ENCODE measurements at places on chromosomes 5 and 9.

DNA sequence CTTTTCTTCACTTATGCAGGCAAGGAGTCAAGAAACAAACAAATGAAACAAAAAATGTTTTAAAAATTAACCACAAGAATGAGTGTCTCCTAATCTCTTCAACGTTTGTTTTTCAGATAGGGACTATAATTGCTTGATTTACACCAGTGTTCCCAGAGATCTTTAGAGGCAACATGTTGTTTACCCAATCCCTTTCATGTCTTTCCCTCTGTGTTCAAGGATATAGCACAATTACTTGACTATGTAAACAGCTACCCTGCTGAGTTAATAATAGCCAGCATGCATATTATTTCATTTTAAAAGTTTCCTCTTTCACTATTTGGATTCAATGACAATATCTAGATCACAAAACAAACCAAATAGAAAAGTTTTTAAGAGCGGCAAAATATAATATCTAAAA lies 25.1 kb upstream of the SHISAL2B start:
- DNase-seq, result no peak

DNA sequence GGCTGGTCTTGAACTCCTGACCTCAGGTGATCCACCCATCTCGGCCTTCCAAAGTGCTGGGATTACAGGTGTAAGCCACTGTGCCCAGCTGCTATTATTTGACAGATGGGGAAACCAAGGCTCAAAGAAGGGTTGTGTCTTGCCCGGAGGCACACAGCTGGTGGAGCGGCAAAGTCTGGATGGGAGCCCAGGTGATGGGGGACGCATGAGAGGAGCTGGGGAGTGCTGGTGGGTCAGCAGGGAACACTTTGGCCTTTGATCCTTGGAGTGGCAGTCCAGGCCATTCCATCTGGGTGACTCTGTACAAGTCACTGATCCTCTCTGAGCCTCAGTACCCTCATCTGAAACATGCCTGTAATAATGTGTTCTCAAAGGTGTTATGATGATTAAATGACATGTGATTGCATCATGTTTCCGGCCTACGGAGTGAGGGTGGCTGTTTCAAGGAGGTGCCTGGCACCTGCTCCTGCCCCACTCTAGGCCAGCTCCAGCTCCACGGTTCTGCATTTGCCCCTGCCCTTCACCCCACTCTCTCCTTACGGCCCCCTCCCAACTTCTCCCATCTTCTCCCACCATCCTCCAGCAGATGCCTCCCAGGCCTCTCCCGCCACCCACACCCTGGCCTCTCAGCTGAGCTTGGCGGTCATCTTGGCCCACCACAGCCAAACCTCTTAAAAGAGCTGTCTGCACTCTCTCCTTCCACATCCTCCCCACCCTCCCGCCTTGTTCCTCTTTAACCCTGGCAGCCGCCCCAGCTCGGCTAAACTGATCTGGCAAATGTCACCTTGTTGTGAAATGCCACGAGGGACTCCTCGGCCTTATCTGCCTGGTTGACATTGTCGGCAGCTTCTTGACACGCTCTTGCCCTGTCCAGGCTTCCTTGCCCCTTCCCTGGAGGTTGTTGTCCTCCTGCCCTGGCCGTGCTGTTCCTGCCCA lies 5.5 kb upstream of the DBN1 start:
- DNase-seq, result peak; percentile 75

- DNase-seq, result no peak
These were observed 88.9 kb upstream of the TBCA start for GRCh38 chr5:77864997-77865396.

GRCh38 chr9:95060234-95060633 lies 257.3 kb downstream of the FANCC start:
- DNase-seq, result peak; percentile 20

DNA sequence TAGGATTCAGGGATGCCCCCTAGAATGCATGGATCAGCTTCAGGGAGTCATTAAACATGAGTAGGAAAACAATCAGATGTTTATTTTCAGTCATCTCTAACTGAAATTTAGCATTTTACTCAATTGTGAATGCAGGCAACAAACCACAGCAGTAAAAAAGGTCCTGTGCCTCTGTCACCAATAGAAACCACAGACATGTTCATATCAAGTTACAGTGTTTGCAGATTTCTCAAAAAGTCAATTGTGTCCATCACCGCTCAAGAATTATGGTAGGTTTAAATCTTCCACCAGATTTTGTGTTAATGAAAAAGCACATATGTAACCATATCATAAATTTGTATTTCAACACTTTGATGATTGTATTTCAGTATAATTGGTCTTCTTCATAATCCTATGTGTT lies 68.4 kb upstream of the SLC1A1 start:
- no peak for DNase-seq

DNA sequence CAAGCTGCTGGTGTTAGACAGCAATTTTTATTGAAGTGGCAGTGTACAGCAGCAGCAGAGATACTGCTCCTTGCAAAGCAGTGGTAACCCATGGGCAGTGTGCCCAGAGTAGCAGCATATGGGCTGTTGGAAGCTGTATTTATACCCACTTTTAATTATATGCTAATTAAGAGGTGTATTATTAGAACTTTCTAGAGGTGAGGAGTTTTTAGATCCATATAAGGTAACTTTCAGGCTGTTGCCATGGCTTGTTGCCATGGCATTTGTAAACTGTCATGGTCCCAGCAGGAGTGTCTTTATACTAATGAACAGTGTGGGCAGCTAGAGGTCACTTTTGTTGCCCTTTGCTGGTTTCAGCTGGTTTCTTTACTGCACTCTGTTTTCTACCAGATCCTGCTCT lies 3.7 kb upstream of the PJA2 start:
- peak; percentile 30 for DNase-seq

DNA sequence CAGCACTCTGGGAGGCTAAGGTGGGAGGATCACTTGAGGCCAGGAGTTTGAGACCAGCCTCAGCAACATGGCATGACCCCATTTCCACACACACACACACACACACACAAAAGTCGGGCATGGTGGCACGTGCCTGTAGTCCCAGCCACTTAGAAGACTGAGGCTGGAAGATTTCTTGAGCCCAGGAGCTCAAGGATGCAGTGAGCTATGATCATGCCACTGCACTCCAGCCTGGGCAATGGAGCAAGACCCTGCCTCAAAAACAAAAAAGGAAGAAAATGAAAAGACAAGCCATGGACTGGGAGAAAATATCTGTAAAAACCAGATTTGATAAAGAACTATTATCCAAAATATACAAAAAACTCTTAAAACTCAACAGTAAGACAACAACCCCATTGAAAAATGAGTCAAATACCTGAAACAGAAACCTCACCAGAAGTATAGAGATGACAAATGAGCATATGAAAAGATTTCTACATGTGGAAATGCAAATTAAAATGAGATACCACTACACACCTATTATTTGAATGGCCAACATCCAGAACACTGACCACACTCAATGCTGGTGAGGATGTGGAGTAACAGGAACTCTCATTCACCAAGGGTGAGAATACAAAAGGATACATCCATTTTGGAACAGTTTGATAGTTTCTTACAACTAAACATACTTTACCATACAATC lies 24.7 kb downstream of the DNAJA1 start:
- DNase-seq, result no peak

GRCh38 chr9:6525326-6526045 lies 112.5 kb downstream of the UHRF2 start:
- no peak for DNase-seq

- DNase-seq, result no peak
These were observed 10.5 kb downstream of the CLTB start for GRCh38 chr5:176405656-176406435.

DNA sequence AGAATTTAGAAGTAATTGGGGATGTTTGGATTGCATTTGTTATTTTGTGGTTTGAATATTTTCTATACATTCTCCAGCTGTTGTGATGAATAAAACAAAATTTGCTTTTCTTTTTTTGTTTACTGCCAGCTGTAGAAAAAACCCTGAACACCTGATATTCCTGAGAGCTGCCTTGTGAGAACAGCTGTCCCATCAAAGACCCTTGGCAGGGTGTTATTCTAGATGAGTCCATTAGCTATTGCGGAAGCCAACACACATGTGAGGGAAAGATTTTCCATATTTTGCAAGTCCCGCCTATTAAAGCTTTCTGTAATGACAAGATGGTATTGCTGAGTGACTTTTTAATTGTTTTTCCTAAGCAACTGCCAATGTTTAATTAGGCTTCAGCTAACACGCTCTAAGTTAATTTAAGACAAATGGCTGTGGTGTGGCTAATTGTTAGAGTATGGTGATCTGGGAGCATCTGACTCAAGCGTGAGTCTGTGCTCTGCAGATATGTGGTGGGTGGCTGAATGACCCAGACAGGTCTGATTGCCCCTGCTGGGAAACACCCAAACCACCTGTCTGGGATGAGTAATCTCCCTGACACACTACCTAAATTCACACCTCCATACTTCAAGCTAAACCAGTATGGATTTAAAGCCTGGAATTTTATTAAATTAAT lies 86.5 kb upstream of the PRLR start:
- DNase-seq, result no peak

- no peak for DNase-seq
These were observed 28.1 kb upstream of the CYLC2 start for GRCh38 chr9:102966999-102967398.

GRCh38 chr9:98888801-98889421 lies 54.8 kb upstream of the COL15A1 start:
- DNase-seq, result no peak

DNA sequence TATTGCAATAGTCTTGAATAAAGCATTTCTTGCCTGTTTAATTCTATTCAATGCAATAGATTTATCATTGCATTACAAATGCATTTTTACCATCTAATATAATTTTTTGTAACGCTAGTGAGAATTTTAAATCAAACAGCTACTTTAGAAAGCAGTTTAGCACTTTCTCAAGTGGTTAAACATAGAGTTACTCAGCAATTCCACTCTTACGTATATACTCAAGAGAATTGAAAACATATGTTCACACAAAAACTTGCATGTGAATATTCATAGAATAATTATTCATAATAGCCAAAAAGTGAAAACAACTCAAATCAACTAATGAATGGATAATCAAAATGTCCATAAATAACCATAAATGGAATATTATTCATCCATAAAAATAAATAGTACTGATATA lies 244.7 kb downstream of the TMEM167A start:
- no peak for DNase-seq

DNA sequence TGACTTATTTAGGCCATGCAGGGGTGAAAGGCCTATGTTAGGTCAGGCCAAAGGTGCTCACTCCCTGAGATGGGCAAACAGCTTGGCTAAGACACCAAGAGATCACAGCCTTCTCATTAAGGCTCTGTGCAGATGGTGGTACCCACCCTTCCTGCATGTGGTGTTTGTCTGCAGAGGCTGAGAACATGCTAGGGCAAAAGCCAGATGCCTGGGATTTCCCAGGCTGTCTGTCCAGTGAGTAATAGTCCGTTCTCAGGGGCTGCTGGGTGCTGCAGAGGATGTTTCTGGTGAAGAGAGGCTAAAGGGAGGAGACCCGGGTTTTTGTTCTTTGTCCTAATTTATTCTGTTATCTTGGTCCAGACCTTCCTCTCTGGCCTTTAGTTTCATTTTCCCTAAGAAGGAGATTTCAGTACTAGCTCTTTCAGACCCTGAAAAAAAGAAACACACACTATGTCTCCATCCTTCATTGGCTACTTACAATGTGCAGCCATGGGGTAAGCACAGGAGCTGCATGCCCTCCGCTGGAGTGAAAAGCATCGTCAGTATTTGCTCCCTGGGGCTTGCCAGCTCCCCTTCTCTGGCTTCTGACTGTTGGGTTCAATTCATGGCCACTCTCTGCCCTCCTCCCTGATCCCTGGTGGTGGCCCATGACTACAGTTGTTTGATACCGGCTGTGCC lies 23.4 kb upstream of the GLRA1 start:
- DNase-seq, result no peak

- no peak for DNase-seq
These were observed 98.2 kb downstream of the DPYSL3 start for GRCh38 chr5:147411359-147412319.

DNA sequence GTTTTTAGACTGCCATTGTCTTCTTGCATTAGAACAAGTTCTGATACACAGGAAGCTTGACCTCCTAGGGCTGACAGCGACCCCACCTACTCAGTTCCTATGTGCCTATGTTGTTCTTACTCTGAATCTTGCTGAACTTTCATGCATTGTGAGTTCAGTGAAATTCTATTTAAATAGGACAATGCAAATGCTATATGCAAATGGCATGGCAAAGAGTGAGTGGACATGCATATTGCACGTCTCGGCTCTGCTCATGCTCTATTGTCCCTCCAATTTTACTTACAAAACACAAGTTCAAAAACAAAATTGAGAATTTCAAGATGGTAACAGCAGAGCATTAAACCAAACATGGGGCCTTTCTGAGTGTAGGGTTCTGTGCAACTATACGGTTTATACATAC lies 5.3 kb upstream of the DCP2 start:
- DNase-seq, result no peak

- no peak for DNase-seq
These were observed 59.0 kb upstream of the CDK20 start for GRCh38 chr9:88033359-88033702.

DNA sequence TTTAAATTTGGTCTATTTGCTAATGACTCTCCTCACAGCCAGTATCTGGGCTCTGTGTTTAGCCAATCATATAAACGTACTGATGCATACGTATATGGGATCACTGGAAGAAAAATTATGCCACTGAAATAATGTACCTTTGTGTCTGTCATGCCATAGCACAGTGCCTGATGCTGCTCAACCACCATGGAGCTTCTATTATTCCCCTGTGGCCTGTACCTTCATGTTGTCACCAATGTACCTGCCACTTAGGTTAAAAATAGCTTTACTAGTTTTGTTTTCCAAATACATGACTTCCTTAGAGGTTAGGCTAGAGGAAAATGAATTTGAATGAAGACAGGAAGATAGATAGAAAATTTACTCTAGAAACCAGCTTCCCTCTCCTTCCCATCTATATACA lies 34.6 kb downstream of the HACD4 start:
- DNase-seq, result no peak

GRCh38 chr9:137387114-137387890 lies 35.7 kb downstream of the EXD3 start:
- no peak for DNase-seq

GRCh38 chr5:10288592-10289219 lies 19.0 kb downstream of the CMBL start:
- peak; percentile 45 for DNase-seq

DNA sequence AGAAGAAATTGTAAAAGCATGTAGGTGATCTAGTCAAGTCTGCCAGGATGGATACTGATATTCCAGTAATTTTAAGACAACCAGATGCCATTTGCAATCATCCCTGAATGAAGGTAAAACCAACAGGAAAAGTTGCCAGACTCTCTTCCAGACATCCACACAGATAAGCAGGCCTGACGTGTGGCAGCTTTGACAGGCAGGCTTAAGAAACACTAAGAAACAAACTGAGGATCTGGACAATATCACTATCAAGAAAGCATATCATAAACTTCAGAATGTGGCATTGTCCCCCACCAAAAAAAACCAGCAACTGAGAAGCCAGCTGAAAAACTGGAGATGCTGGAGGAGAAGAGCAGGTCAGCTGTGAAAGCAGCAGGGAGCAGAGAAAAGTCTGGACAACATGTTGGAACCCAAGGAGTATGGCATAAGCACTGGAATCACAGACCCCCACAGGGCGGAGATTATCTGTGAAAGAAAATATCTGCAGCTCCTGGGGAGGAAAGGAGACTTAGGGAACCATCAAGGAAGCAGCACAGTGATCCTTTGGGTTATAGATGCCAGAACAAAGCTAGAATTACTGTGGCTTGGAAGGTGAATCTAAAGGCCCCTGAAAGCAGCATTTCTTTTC lies 307.0 kb downstream of the CWC27 start:
- DNase-seq, result no peak

- DNase-seq, result no peak
These were observed 2.8 kb downstream of the SARDH start for GRCh38 chr9:133735415-133735775.

Measured in hematopoietic multipotent progenitor cell (in vitro differentiated cells).